Caki2 (cell line): ENCODE measurements at places on chromosomes 2 and 18. TPM values are rescaled to one million over a fixed set of nuclear protein-coding genes. Genes with fewer than 3 reads are reported as not detected.

- no peak for DNase-seq
Measured at GRCh38 chr18:44133483-44133882, 547.2 kb upstream of the SETBP1 start.

- DNase-seq: no peak
Measured at GRCh38 chr2:220065581-220065980, 438.2 kb downstream of the SLC4A3 start.

GRCh38 chr2:220334871-220335590 is 707.6 kb downstream of the SLC4A3 start:
- DNase-seq: no peak

GRCh38 chr2:205405194-205405593 is 277.1 kb upstream of the NRP2 start:
- no peak for DNase-seq

DNA sequence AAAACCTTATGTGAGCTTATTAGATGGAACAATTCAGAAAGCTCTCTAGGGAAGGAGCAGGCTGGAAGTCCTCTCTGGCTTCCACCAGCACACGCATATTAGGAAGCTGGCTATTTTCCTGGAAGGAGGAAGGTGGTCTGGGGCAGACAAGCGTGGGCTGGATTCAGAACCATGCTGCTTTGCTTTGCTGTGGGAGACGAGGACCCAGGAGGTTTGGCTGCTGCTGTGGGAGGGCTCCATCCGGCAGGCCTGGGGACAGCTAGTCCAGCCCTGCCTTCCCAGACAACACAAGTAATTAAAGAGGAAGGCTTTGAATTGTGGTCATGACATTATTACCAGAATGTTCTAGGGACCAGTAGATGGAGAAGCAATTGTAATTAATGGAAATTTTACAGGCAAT is 238.8 kb upstream of the MYT1L start:
- DNase-seq: no peak

DNA sequence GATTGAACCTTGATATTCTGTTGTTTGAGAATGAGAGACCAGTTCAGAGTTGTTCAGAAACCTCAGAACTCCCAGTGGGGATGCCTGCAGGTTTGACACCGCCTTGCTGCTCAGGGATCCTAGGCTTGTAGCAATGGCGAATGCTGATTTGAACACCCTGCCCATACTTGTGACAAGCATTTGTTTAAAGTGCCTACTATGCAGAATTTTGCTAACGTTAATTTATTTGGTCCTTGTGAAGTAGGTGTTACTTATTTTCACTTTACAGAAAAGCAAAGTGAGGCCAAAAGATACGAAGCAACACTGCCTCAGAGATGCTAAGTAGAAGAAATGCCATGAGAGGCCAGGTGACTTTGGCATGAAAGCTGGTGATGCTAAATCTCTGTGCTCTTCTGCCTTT is 32.3 kb downstream of the STON1 start:
- DNase-seq: no peak

- no peak for DNase-seq
Measured at GRCh38 chr2:233435436-233436190, 81.3 kb downstream of the DGKD start.

DNA sequence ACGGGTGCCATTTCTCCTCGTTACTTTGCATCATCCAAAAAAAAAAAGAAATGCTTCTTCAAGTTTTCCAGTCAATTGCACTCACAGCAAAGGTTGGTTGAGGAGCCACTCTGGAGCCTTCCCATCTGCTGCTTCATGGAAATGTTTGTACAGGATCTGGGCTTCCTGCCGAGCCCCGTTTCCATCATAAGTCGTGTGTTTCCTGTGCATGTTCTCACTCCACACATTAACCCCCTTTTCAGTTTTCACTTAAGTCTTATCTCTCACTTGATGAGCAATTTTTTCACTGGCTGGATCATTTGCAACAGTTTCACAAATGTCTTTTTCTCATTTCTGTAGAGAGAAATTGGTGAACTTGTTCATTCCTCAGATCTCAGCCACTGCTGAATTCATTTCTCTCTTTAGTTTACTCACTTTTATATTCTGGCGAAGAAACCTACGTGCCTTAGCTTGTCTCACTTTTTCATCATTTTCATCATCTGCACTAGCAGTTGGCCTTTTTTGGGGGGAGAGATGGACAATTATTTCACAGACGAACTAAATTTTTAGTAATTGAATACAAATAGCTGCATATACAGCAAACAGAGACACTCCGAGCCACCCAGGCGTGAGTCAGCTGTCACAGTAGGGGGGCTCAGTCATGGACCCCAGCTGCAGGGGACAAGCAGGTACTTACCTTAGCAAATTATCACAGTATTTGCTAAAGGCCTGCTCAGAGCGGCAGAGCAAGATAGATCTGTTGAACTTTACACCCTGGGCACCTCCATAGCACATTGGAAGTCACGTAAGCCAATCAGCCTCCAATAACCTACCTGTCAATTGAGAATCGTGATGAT is 750.8 kb upstream of the ID2 start:
- DNase-seq: no peak

GRCh38 chr18:11579916-11580315 is 29.5 kb upstream of the SLC35G4 start:
- DNase-seq: no peak

DNA sequence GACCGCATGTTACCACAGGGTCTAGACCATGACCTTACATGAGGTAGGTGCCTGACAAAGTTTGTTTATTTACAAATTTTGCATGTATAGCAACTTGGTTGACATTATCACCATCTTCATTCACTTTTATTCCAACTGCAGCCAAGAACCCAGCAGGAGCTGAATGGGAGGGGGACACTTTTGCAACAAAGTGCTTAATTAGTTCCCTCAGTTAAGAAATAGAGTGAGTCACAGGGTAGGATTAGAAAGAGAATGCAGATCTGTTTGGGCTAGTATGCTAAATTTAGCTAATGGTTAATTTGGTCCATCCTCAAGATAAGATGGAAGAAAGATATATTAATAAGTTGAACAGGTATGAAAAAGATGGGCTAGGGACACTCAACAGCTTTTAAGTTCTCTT is 678.9 kb downstream of the ARHGAP15 start:
- DNase-seq: no peak

DNA sequence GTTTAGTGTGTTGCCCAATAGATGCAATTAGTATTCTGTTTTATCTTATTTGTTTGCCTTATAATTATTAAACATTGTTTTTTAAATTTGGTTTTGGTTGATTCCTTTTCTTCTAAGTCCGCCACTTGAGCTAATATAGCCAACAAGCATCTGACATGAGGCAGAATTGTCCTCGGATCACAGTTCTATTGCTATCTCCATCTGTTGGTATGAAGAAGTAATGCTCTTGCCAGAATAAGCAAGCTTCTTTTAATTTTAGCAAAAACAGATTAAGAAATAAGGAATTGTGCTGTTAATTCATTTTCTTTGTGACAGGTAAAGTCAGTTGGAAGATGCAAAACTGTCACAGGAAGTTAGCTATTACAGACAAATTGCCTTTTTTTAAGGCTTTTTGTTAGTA is 54.3 kb downstream of the R3HDM1 start:
- DNase-seq: no peak

DNA sequence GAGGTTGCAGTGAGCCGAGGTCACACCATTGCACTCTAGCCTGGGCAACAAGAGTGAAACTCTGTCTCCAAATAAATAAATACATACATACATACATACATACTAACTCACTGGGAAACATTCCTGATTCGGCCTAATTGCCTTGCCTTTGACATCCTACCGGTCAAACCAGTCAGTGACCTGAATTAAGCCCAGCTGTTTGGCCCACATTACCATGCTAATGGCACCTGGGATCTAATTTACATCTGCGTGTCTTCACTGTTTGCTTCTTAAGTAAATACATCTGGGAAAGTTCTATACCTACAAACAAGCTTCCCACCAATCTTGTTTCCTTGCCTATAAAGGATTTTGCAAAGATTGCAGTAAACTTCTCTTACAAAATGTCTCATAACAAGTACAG is 230.2 kb upstream of the ZC3H15 start:
- DNase-seq: no peak

DNA sequence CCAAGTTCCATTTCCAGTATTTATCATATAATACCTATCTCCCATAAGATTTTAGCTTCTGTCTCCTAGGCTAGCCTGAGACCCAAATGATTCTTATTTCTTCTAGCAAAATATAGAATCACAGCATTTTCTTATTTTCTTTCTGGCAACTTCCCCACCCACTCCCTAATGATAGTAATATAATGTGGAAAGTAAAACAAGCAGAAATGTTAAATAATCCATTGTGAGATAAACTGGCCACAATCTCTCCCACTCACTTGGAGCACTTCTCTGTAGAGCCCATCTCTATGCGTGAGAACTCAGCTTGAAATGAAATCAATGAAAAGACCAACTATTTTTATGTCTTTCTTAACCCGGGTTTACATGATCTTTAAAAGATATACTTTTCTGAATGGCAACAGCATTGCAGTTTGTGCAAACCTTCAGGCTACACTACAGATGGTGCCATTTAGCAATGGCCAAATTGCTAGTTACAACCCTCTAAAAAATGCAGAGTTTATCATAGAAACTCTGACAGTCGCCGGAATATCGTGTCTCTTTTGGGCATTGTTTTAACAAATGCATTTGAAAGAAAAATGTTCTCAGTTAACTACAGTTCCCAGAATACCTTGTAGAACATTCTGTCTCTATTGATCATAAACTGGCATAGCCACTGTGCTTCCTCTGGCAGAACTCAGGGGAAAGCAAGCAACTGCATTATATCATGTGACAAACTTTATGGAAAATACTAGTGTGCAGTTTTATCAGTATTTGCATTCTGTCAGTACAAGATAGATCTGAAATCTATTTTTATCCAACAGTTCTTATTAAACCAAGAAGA is 1407.4 kb upstream of the ZEB2 start:
- DNase-seq: no peak

GRCh38 chr18:49768051-49768391 is 45.3 kb downstream of the ACAA2 start:
- DNase-seq: peak; percentile 23

GRCh38 chr2:172710584-172711047 is 25.0 kb upstream of the RAPGEF4 start:
- DNase-seq: peak; percentile 97

DNA sequence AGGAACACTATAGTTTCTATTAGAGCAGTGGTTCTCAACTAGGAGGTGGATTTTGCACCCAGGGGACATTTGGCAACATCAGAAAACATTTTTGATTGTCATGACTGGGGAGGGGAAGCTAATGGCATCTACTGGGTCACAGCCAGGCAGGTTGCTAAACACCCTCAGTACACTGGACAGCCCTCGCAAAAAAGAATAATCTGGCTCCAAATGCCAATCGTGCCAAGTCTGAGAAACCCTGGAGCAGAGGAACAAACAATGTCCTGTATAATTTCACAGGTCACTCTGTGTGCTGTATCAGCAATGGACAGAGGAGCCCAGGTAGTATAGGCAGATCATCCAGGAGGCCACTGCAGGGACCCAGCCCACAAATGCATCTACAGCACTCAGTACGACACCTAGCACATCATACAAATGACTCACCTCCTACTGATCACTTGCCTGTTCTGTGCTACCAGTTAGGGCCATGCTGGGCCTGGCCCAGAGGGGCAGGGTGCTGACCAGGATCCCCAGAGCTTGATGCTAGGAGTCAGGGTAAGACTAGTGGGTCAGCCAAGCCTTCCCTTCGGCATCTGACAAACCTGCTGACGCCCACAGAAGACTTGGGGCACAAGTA is 37.6 kb downstream of the SFXN5 start:
- DNase-seq: no peak

- no peak for DNase-seq
Measured at GRCh38 chr2:163556511-163556910, 179.3 kb downstream of the FIGN start.

DNA sequence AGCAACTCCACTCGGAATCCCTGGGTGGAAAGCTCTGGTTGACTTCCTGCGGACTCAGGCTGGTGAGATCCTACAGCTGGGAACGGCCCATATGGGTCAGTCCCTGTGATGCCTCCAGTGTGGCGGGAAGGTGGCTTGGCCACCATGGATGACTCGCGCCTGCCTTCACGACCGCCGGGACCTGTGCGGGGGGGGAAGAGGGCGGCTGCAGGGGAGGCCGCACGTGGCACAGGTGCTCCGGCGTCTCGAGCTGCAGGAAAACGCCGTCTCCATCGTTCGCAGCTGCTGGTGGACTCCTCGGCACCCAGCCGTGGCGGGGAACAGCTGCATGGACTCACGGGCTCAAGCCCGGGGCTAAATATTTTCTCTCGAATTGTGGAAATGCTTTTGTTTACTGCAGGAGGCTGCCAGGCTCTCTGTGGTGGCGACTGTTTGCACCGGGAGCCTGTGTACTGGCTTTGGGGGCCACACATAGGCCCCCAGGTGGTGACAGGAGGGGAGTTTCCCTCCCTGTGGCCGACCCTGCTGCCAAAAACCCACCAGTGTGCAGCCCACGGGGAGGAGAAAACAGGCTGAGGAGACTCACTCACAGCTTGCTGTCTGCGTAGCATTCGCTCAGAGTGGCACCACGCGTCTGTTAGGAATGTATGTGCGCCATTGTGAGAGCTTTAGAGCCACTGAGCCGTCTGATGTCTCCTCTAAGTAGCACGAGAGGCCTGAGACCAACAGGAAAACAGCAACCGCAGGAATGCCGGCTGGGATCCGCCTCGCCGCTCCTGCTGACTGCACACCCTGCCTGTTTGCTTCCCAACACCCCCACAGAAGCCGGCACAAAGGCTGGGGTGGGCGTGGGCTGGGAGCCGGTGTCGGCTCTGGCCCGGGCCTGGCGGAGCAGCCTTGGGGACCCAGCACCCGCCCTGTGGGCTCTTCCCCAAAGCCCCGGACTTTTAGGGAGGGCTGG is 89.2 kb downstream of the NFATC1 start:
- DNase-seq: peak; percentile 72

GRCh38 chr2:108588070-108588668 is 53.9 kb downstream of the LIMS1 start:
- peak; percentile 25 for DNase-seq

- DNase-seq: no peak
Measured at GRCh38 chr2:68536000-68536399, 68.6 kb downstream of the APLF start.

GRCh38 chr2:96527286-96528005 is 9.1 kb upstream of the ARID5A start:
- no peak for DNase-seq

DNA sequence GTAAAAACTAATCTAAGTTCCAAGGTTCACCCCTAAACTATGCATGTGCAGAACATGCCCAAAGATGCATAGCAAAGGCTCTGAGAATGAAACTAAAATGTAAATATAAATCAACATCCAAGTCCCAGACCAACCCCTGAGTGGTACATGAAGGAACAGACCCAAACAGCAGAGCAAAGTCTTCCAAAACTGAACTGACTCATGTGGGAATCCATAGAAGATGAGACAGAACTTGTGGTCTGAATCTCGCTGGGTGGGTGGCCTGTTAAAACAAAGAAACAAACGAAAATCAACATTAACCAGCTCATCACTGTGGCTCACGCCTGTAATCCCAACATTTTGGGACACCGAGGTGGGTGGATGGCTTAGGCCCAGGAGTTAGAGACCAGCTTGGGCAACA is 29.5 kb upstream of the ATRAID start:
- no peak for DNase-seq

GRCh38 chr2:233133239-233133638 is 73.1 kb downstream of the INPP5D start:
- DNase-seq: no peak

Gene CXCR1
- not detected in 2 replicates for total RNA-seq

Gene SH3RF3
- total RNA-seq: 0.20 and 0.49 TPM in 2 replicates

Gene RNF125
- 0.03 and 0.38 TPM in 2 replicates for total RNA-seq

Gene MYO7B
- not detected in 2 replicates for total RNA-seq

Gene ERLEC1
- total RNA-seq: 32.9 and 33.9 TPM in 2 replicates

Gene CYP27C1
- 2.9 and 3.0 TPM in 2 replicates for total RNA-seq

Gene DAPL1
- not detected in 2 replicates for total RNA-seq

Gene ALKAL2
- 2.0 TPM in 1 of 2 replicates, not detected in the other for total RNA-seq

Gene CROCC2
- total RNA-seq: not detected in 2 replicates

Gene LTBP1
- total RNA-seq: 3.6 and 4.5 TPM in 2 replicates
